NCI-H1092 treated with DMSO at 0.1 percent for 48 hours (cell line): ENCODE measurements at places on chromosomes 4 and X.

- DNase-seq = no peak
Observed at GRCh38 chr4:101211146-101211553, 136.2 kb downstream of the PPP3CA start.

GRCh38 chrX:147376601-147377422 lies 534.9 kb upstream of the FMR1 start:
- peak; percentile 94 for DNase-seq

DNA sequence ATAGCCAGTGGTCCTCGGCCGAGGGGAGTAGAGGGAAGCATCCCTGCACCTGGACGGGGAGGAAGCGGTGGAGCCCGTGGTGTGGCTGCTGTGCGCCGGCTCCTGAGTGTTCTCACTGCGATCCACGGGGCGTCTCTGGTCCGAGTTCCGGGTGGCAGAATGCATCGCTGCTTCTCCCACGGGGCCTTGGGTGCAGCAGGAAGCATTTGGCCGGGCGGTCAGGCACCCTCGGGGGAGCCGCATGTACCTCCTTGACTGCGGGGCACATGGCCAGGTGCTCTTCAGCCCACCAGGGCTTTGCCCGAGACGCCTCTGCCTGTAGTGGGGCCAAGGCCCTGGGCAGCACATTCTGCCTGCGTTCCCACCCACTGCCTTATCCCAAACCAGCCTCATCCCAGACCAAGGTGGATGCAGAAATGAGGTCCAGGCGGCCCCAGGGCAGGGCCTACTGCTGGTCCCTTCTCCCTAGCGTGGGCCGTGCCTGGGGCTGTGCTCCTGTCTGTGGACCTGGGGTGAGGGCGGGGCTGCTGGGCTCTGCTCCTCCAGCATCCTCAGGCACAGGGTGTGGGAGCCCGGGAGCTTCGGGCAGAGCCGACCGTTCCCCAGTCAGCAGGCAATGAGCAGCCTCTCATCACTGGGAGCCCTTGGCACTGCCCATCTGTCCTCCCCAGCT lies 27.5 kb downstream of the NKX1-1 start:
- no peak for DNase-seq

DNA sequence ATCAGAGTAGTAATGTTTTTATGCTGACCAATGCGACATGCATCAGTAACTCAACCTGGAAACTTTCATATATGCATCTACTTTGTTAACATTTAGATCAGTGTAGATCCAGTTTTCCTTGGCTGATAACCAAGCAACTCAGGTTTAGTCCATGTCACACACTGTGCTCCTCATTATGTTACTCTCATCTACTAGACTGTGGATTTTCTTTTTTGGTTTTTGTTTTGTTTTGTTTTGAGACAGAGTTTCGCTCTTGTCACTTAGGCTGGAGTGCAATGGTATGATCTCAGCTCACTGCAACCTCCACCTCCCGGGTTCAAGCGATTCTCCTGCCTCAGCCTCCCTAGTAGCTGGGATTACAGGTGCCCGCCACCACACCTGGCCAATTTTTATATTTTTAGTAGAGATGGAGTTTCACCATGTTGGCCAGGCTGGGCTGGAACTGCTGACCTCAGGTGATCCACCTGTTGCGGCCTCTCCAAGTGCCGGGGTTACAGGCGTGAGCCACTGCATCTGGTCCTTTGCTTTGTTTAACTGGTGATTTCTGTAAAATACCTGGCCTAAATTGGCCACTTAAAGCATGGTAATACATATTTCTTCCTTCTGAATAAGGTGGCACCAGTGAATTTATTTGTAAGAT lies 48.6 kb downstream of the SMARCAD1 start:
- DNase-seq = no peak

GRCh38 chrX:97096385-97096784 lies 212.7 kb downstream of the RPA4 start:
- DNase-seq = no peak

GRCh38 chr4:139501117-139501516 lies 47.2 kb downstream of the RAB33B start:
- DNase-seq = no peak

- no peak for DNase-seq
Observed at GRCh38 chrX:21427086-21427485, 52.9 kb downstream of the CNKSR2 start.

DNA sequence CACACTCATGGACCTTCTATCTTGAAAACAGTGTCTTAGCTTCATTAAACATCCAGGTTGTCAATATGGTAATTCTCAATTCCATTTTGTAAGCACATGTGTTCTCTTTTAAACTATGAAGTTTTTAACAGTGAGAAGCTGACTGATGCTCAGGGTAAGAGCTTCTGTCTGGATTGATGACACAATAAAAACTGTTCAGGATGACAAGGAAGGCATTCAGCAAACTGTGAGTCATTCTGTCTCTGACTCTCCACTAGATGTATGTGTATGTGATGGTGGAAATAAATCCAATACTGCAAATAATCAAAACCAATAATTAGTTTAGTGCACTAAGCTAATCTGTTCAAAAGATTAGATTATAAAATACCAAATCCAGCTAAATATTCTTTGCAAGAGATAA lies 115.3 kb upstream of the ARX start:
- DNase-seq = no peak

- no peak for DNase-seq
Observed at GRCh38 chrX:54447461-54447860, 7.3 kb downstream of the TSR2 start.

GRCh38 chrX:97199501-97199900 lies 315.8 kb downstream of the RPA4 start:
- no peak for DNase-seq

- DNase-seq = no peak
Observed at GRCh38 chr4:138413273-138413672, 171.1 kb upstream of the SLC7A11 start.

GRCh38 chr4:137206781-137207180 lies 325.5 kb downstream of the PCDH18 start:
- DNase-seq = no peak

DNA sequence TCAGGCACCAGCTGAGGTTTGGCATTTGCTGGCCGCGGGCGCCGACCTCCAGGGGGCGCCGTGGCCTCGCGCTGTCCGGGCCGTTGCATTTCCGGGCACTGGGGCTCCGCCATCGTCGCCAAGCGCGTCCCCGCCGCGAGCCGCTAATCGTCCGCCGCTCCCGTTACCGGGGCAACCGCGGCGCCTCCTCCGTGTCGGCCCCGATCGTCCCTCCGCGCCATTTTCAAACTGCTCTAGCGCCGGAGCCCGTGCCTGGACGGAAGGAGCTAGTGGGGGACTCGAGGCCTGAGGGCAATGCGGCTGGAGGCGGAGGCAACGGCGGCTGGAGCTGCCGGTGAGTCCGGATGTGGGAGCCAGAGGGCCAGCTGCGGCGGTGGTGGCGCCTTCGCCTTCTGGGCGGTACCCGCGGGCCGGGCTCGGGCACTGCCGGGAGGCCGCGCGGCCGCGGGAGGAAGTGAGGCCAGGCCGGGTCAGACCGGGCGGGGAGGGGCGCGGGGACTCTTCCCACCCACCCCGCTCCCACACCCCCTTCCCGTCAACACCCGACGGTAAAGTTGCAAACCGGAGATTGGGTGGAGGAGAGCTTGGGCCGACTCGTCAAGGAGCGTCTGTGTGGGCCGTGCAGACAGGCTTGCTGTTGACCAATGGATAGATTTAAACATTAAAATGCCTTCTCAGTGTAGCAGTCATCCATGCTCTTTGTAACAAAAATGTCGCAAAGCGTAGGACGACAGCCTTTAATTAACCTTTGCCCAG lies at the start of gene CEP135:
TSS of gene CEP135 (plus strand) at position 220 of the 756 bp plus-strand sequence. CDS start 3,186 bp downstream, outside the sequence.
- DNase-seq = peak; percentile 92

DNA sequence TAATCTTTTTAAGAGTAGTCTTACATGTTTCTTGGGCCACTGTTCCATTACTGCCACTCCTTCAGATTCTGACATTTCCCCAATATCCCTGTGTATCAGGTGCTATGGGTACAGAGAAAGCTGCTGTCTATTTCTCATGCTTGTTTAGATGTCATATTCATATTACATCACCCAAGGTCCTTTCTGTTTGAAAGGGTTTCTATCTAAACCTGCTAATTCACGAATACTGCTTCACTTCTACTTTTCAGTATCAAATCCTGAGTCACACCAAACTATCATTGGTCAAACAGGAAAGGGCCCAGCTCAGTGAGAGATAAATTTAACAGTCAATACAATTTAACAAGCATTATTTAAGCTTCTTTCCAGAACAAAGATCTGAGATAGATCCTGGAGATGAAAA lies 241.4 kb downstream of the UGT8 start:
- DNase-seq = no peak

- DNase-seq = no peak
Observed at GRCh38 chrX:124814106-124814505, 467.7 kb downstream of the SH2D1A start.

DNA sequence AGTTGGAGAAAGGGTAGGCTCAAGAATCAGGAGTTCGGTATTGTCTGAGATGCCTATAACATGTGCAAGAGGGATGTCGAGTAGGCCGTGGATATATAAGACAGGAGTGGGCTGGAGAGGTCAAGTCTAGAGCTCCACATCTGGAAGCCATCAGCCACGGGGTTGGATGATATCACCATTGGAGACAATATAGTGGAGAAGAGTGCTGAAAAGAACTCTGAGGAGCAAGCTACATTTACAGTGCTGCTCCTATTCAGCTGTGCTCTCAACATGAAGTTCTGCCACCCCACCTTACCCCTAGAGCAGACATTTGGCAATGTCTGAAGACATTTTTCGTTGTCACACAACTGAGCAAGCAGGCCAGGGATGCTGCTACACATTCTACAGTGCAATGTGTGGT lies 20.9 kb upstream of the PLAC1 start:
- DNase-seq = no peak

- no peak for DNase-seq
Observed at GRCh38 chr4:152364883-152365282, 171.0 kb downstream of the FBXW7 start.
